ENCODE measurements at places on chromosomes 6 and 20.

GRCh38 chr6:48641544-48641943 lies 530.5 kb upstream of the PTCHD4 start:
- DNase-seq, result no peak

GRCh38 chr6:128882991-128883611 lies at the start of gene LAMA2:
Gene LAMA2 (plus strand): TSS chr6:128883138. CDS start chr6:128883246, 108 bp downstream.
- no peak for DNase-seq

DNA sequence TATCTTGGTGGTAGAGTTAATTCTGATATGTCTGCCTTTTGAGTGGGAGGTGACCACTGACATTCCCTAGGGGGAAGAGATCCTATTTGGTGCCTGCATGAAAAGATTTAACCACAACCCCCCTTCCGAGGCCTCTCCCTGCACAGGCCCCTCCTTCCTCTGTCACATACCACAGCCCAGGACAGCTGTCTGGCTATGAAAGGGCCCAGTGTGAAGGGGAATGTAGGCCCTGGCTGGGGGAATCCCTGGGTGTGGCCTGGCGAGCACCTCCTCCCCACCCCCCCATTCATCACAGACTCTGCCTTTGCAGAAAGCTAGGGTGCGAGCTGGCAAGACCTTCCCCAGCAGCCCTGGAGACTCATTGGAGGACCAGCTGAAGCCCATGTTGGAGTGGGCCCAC lies 27.4 kb upstream of the MAPRE1 start:
- no peak for DNase-seq

DNA sequence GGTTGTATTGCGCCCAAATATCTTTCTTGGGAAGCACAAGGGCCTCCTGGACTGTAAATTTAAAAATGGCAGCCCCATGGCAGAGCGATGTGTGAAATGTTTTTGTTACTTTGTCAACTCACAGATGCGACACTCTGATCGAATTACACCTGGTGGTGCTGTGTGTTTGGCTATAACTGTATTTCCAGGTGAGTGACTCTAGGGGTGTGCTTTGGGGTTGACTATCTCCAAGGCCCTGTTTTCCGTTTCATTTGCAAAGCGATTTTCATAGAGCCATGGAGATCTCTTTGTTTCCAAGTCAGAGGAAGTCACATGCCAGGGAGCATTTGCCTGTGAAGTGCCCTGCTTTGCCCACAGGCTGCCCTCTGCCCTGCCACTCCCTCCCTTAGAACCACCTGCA lies 93.5 kb downstream of the CDC5L start:
- DNase-seq, result no peak

DNA sequence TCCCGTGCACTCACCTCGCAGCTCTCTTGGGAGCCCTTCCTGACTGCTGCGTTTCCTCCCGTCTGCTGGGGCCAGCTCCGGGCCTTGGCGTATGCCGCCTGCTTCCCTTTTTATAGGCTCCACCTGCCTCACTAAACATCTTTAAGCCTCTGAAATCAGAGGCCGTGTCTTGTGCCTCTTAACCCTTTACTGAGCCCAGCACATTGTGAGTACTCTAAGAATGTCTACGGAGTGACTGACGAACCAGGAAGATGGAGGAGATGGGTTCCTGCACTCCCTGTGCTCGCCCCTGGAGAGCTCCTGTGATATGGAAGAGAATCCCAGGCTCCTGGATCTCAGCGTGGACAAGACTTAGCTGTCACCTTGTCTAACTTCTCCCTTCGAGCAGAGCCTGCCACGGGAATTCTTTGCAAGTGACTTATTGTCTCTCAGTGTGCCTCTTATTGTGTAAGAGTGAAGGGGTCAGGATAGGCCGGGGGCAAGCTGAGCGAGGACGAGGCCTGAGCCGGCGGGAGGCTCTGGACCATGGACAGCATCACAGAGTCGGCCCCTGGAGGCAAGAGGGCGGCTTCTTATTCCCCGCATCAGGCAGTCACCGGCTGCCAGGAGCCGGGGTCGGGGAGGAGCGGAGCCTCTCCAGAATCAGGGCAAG lies 70.9 kb upstream of the CCDC167 start:
- no peak for DNase-seq

DNA sequence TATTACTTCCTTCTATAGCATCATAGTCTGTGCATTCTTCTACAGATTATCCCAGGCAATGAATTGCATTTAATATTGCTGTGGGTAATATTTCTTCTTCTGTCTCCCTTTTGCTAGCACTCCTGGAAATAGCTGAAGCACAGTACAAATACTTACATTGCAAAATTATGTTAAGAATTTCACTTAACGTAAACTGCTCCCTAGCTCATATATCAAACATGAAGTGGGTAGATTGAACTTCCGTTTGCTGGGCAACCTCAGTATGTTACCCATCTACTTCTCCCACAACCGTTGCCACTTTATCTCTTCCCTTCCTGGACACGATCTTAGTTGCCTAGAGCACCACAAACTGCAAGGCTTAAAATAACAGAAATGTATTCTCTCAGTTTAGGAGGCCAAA lies 963.3 kb downstream of the KIF16B start:
- no peak for DNase-seq

- no peak for DNase-seq
These were observed 9.7 kb downstream of the PDE7B start for GRCh38 chr6:135861189-135861588.

- DNase-seq, result no peak
These were observed 1002.2 kb downstream of the KIF16B start for GRCh38 chr20:15571056-15571455.

DNA sequence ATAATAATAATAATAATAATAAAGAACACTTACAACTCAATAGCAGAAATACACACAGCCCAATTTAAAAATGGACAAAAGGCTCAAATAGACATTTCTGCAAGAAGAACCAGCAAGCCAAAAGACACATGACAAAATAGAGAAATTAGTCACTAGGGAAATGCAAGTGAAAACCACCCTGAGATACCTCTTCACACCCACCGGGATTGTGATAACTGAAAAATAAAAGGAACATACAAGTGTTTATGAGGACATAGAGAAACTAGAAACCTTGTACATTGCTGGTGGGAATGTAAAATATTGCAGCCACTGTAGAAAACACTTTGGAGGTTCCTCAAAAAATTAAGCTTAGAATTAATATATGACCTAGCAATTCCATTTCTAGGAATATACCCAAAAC lies 59.2 kb downstream of the ZDHHC14 start:
- DNase-seq, result no peak

- no peak for DNase-seq
These were observed 235.3 kb downstream of the TMEM242 start for GRCh38 chr6:157087974-157088373.

DNA sequence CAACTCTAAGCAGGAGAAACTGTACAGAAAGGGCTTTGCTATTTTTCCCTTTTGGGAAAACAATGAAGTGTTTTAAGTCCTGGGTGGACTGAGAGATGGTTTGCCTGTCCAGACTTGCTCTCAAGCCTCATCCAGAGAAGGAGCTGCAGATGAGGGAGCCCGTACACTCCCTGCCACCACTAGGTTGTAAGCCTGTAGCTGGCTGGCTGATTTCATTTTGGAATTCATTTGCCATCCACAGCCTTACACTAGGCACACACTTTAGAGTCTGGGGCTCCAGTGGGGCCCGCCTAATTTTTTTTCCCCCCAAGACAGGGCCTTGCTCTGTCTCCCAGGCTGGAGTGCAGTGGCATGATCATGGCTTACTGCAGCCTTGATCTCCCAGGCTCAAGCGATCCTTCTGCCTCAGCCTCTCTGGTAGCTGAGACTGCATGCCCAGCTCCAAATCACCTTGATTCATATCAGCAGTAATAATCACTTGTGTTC lies 28.4 kb downstream of the POFUT1 start:
- DNase-seq, result no peak

DNA sequence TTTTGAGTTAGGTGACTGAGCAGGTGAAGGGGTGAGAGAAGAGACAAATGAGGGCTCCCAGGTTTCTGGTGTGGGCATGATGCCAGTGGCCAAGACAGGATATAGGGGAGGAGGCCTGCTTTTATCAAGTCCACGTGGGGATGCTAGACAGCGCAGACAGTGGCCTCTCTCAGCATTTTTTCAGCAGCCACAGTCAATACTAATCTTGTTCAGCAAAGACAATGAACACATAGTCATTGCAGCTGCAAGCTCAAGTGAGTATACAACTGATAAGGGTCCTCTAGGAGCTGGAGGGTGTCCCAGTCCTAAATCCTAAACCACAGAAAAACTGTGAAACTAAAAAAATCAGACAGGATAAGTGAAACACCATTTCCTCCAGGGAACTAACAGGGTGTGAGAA lies 48.6 kb downstream of the UQCC1 start:
- DNase-seq, result no peak

DNA sequence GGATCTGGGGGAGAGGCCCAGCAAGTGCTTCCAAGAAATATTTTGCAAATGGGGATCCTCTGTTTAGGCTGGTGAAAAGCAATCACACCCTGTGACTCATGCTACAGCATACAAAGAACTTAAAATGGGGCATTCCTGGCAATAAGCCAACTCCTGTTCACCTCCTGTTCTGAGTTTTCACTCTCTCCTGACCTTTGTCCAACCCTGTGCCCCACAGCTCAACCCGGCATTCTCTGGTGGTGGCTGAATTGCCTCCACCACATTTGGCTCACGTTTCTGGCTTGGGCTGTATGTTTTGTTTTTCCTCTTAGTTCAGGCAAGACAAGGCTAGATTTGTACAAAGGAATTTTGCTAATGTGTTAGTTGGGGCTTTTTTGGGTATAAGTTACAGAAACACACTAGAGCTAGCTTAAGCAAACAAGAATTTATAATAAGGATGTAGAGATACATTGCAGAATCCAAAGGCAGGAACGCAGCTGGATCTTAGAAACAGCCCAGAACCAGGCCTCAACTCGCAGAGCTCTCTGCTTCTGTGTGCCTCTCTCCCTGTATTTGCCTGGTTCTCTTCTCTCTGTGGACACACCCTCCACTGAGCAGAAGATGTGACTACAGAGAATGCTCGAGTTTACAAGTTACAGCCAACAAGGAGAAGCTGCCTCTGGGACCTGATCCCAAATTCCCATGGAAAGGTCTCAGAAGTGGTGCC lies 9.4 kb downstream of the ABCC10 start:
- no peak for DNase-seq

- no peak for DNase-seq
These were observed 1368.4 kb downstream of the GRIK2 start for GRCh38 chr6:102761872-102762271.

- no peak for DNase-seq
These were observed 33.9 kb downstream of the ITPR3 start for GRCh38 chr6:33654831-33655554.

GRCh38 chr20:5827098-5827853 lies 77.1 kb downstream of the SHLD1 start:
- no peak for DNase-seq

DNA sequence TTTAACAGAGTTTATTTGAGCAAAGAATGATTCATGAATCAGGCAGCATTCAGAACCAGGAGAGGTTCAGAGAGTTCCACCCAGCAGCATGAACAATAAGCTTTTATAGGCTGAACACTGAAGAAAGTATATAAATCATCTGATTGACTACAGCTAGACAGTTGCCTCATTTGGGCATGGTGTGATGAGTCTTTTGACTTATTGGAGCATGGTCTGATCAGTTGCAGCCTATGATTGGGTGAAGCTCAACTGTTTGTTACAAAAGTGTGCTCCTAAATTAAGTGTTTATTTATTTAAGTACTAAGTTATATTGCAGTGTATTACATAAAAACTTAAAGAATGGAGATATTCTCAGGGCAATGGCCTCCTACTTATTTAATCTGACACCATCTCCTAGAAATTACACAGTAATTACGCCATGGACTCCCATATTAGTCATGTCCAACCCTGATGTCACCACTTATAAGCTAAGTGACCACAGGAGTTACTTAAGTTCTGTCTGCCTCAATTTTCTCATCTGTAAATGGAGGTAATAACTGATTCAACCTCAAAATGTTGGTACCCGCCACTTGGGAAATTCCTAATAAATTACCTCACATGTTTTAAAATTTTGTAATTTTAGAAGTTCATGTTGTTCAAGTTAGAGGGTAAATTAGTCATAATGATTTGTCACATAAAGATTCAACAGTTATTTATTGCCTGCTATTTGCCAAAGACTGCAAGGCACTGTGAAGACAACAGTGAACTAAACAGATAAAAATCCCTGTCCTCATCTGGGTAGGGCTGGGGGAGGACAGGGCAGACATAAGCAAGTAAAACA lies 15.2 kb upstream of the ROS1 start:
- DNase-seq, result no peak

DNA sequence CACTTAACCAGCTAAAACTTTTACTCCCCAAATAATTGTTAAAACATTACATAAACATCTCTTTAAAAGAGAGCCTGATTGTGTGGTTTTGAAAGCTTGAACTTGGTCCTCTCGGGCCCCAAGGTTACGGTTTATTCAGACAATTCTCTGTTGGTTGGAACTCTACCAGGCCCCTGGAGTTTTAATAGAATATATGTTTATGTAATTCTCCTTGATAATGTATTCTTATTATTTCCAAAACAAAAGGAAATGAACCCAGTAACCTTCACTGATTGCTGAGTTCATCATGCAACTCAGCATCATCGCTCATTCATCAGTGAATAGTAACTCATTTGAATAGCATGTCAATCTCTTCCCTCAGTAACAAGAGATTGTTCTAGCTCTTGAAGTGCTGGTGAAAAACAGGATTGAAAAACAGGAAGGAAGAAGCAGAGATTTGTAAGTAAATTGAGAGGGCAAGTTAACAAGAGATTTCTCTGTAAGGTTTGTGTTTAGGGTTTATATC lies 464.5 kb upstream of the MARCKS start:
- no peak for DNase-seq

DNA sequence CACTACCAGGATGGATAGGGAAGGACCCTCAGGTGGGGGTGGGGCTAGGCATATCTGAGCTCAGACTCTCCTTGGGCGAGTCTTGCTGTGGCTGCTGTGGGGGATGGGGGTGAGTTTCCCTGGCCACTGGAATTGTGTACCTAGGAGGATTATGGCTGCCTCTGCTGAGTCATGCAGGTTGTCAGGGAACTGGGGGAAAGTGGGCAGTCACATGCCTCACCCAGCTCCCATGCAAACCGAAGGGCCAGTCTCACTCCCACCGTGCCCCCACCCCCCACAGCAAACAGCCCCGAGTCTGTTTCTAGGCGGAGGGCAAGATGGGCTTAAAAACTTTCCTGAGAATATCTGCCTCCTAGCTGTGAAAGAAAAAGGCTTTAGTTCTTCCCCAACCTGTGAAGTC lies 210.3 kb upstream of the FERMT1 start:
- no peak for DNase-seq

- no peak for DNase-seq
These were observed 5.3 kb downstream of the MMP9 start for GRCh38 chr20:46013829-46014516.

DNA sequence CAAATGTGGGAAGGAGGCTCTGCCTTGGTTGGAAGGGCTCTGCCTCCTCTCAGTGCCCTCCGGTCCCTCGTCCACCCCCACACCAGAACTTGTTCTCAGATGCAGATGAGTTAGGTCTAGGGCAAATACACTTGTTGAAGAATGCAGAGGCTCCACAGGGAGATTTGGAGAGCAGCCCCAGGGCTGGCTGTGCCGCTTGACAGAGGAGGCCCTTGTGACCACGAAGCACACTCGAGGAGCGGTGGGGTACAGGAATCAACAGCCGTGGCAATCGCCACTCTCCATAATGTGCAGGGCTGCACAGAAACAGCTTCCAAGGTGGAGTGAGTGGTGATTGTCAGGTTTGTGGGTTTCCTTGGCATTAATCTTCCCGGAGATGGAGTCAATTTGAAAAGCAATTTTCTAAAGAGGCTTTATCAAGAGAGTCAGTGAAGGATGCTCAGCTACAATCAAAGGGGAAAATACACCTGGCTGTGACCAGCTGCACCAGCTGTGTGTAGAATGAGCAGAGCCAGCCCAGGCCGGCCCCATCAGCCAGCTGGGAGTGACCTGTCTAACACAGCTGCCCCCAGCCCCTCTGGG lies 59.5 kb downstream of the BFSP1 start:
- no peak for DNase-seq

- DNase-seq, result no peak
These were observed 62.1 kb upstream of the PHACTR1 start for GRCh38 chr6:12654514-12654913.

Data from stimulated activated CD8-positive, alpha-beta memory T cell treated with anti-CD3 and anti-CD28 coated beads, Interleukin-12 subunit alpha, Interleukin-12 subunit beta, amount 100 ng/mL, for 1 hour (primary cell).